Activated CD4-positive, alpha-beta memory T cell treated with anti-CD3 and anti-CD28 coated beads for 36 hours (primary cell): ENCODE measurements at places on chromosomes 3 and 15. TPM values are rescaled to one million over a fixed set of nuclear protein-coding genes. Genes with fewer than 3 reads are reported as not detected.

Gene ATP6V1A
- total RNA-seq: 45.4 TPM

Gene GPR171
- total RNA-seq: 70.7 TPM

Gene FEZF2
- total RNA-seq: not detected

Gene FAM174B
- total RNA-seq: 7.7 TPM

Gene MFSD1
- total RNA-seq: 12.4 TPM

Gene UROC1
- total RNA-seq: not detected

Gene CLDN16
- not detected for total RNA-seq

Gene SST
- not detected for total RNA-seq

Gene CNTN6
- total RNA-seq: not detected

Gene REC114
- not detected for total RNA-seq
